Activated CD4-positive, alpha-beta memory T cell treated with anti-CD3 and anti-CD28 coated beads for 36 hours (primary cell): ENCODE measurements at places on chromosomes 5 and 9. TPM values are rescaled to one million over a fixed set of nuclear protein-coding genes. Genes with fewer than 3 reads are reported as not detected.

DOCK8 gene
- total RNA-seq, result 141 TPM

DEPDC1B gene
- total RNA-seq, result 33.6 TPM

LCN12 gene
- total RNA-seq, result 2.1 TPM

ACSL6 gene
- total RNA-seq, result 5.6 TPM

PRLR gene
- not detected for total RNA-seq

CARTPT gene
- not detected for total RNA-seq

OR13C3 gene
- not detected for total RNA-seq

CCDC112 gene
- 1.7 TPM for total RNA-seq

GABBR2 gene
- not detected for total RNA-seq

PCDHGA10 gene
- 0.07 TPM for total RNA-seq

PLCXD3 gene
- not detected for total RNA-seq

SPINK4 gene
- not detected for total RNA-seq

STPG3 gene
- total RNA-seq, result not detected

PRSS3 gene
- total RNA-seq, result not detected

GARIN3 gene
- total RNA-seq, result 1.3 TPM

ENTPD2 gene
- not detected for total RNA-seq

SELENOP gene
- not detected for total RNA-seq

MCTP1 gene
- total RNA-seq, result not detected

CRB2 gene
- total RNA-seq, result not detected

CAMK4 gene
- total RNA-seq, result 33.3 TPM

PCA3 gene
- not detected for total RNA-seq

LAMC3 gene
- 0.12 TPM for total RNA-seq

KIF12 gene
- total RNA-seq, result not detected

PDE8B gene
- not detected for total RNA-seq

SAXO1 gene
- 0.31 TPM for total RNA-seq

RGS7BP gene
- total RNA-seq, result not detected

LECT2 gene
- not detected for total RNA-seq

PKD2L2 gene
- total RNA-seq, result not detected

TLR4 gene
- total RNA-seq, result not detected

FGD3 gene
- total RNA-seq, result 41.3 TPM

FAM78A gene
- total RNA-seq, result 34.0 TPM

C5orf52 gene
- not detected for total RNA-seq

SLC45A2 gene
- total RNA-seq, result not detected

SAP30L gene
- total RNA-seq, result 32.0 TPM

BTNL8 gene
- not detected for total RNA-seq

FCN2 gene
- total RNA-seq, result not detected

SMIM32 gene
- total RNA-seq, result not detected

CTXN3 gene
- total RNA-seq, result not detected

PPP3R2 gene
- total RNA-seq, result not detected

PCDHGC4 gene
- total RNA-seq, result not detected

PTCD2 gene
- 12.1 TPM for total RNA-seq

ODF2 gene
- 72.8 TPM for total RNA-seq

IL4 gene
- total RNA-seq, result 6.4 TPM

ATG10 gene
- total RNA-seq, result 8.5 TPM

GAS1 gene
- total RNA-seq, result 0.31 TPM

ROR2 gene
- total RNA-seq, result 0.31 TPM

ANGPTL2 gene
- not detected for total RNA-seq

C9 gene
- total RNA-seq, result not detected

SNCAIP gene
- not detected for total RNA-seq

PIGO gene
- total RNA-seq, result 19.3 TPM

PRELID1 gene
- 247 TPM for total RNA-seq
